ENCODE measurements at places on chromosomes 1 and 21.

DNA sequence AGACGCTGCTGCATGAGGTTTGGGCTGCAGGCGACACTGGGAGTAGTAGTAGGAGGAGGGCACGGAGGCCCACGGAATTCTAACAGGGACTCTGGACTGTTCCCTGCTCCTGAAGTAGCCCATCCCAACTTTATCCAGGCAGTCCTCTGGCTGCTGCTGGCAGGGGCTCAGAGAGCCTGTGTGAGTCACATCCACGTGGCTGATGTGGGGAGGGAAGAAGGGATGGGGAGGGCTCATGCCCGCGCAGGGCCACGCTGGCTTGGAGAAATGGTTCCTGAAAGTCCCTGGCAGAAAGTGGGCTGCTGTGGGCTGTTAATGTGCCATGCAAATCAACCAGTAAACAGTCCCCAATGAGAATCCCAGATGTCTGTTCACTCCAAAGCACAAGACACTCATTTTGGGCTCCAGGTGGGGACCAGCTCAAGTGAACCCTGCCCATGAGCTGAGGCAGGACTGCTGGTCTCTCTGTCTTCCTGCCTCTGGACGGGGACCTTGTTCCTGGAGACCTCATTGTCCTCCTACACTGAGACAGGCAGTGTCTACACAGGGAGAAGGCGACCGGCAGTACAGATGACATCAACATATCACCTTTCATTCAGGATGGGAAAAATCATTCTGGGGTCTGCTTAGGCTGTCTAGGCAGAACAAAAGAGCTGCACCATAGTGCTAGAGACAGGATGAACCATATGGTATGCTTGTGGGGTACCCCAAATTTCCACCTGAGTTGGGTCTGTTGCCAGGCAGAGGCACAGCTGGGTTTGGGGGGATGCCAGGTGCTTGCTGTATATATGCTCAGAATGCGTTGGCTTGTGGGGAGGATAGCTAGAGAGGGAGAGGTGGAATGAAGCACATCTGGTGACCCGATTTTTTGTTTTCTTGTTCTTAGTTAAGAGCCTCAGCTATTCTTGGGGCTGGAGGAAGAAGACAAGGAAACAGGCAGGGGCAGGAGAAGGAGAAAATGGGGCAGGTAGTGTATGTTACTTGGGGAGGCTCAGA is 57.9 kb upstream of the FMOD start:
- no peak for DNase-seq

GRCh38 chr1:60425528-60425927 is 352.0 kb upstream of the C1orf87 start:
- DNase-seq: no peak

- DNase-seq: peak; percentile 42
These were observed 13.1 kb downstream of the RNF220 start for GRCh38 chr1:44418022-44418673.

DNA sequence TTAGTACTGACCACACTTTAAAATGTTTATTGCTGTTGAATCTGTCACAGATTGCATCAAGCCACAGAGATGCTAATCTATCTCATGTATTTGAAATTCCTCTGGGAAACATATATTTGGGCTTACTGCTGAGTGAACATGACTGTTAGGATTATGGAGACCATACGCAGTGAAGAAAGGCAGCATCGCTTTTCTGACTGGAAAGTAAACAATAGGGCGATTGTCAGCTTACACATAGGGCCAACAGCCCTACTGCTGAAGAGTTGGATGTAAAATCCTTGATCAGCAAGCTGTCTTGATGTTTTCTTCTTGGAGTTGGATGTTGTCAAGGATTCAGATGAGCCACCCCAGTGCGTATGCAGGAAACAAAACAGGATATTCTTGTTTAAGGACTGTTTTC is 368.7 kb upstream of the ADGRL2 start:
- no peak for DNase-seq

DNA sequence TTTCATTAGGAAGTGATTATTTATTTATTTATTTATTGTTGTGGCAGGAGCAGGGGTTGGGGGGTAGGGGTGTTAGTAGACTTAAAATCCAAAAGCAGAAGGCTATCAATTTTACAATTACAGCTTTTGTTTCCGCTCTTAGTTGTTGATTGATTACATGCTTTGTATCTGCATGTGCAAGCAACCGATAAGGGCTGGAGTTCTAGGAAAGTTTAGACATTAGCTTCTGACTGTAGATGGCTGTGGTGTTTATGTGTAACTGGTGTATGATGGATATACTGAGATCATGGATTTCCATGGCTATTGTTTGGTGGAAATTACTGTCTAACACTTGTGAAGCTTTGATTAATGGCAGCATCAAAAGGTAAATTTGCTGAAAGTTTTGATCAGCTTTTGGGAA is 2.8 kb downstream of the ST6GALNAC5 start:
- DNase-seq: no peak

DNA sequence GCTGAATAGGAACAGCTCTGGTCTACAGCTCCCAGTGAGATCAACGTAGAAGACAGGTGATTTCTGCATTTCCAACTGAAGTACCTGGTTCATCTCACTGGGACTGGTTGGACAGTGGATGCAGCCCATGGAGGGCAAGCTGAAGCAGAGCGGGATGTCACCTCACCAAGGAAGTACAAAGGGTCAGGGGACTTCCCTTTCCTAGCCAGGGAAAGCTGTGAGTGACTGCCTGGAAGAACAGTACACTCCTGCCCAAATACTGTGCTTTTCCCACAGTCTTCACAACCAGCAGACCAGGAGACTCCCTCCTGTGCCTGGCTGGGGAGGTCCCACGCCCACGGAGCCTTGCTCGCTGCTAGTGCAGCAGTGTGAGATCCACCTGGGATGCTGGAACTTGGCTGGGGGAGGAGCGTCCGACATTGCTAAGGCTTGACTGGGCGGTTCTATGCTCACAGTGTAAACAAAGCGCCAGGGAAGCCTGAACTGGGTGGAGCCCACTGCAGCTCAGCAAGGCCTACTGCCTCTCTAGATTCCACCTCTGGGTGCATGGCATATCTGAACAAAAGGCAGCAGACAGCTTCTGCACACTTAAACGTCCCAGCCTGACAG is 14.7 kb downstream of the CR1L start:
- DNase-seq: no peak

Measured in WTC11 (cell line).